ENCODE measurements at places on chromosomes 7 and 10. TPM values are rescaled to one million over a fixed set of nuclear protein-coding genes. Genes with fewer than 3 reads are reported as not detected.

DNA sequence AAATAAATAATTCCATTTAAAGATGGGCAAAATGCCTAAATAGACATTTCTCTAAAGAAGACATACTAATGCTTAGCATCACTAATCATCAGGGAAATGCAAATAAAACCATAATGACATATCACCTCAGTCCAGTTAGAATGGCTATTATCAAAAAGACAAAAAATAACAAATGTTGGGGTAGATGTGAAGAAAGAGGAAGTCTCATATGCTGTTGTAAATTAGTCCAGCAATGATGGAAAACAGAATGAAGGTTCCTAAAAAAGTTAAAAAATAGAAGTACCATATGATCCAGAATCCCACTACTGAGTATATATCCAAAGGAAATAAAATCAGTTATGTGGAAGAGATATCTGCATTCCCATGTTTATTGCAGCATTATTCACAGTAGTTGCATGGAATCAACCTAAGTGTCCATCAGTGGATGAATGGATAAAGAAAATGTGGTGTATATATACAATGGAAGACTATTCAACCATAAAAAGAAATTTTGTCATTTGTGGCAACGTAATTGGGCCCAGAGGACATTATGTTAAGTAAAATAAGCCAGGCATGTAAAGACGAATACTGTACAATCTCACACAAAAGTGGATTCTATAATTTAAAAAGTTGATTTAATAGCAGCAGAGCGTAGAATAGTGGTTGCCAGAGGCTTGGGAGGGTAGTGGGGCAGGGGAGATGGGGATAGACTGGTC lies 52.0 kb downstream of the TCAF1 start:
- no peak for DNase-seq

DNA sequence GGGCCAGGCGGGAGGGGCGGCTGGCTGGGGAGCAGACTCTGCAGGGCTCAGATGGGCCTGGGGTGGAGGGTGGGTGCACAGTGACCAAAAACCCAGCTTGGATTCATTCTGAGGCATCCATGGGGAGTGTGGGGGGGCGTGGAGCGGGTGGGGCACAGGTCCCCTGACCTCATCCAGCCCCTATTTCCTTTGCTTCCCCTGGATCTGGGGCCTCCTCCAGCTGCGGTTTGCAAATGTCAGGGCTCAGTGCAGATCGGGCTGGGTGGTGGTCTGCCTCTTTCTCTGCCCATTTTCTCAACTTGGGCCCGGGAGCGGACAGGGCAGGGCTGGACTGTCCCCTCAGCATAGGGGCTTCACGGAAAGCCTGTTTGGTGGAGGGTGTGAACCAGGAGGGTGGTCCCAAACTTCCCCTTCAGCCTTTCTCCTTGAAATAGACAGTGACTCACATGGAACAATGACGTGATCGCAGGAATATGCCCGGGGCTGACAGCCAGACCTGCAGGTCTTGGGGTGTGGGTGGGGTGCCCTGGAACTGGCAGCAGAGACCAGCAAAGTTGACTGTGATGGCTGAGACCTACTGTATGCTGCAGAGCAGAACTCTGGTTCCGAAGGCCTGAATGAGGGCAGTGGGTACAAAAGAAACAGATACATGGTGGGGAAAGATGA lies 72.9 kb upstream of the PODXL start:
- DNase-seq = no peak

GRCh38 chr10:77873536-77874380 lies 52.8 kb downstream of the DLG5 start:
- no peak for DNase-seq

Gene ZC3HAV1L
- 0.39 TPM for polyA plus RNA-seq

Gene TNS3
- 14.3 TPM for polyA plus RNA-seq

Gene CUBN
- polyA plus RNA-seq = 0.37 TPM

Data from heart right ventricle (tissue), 16 donors.